Stimulated activated CD4-positive, alpha-beta T cell treated with anti-CD3 and anti-CD28 coated beads, TNF-alpha, amount 100 ng/mL, for 48 hours (primary cell): ENCODE measurements at places on chromosomes 16 and 17.

- no peak for DNase-seq
These were observed 70.9 kb downstream of the GNAO1 start for GRCh38 chr16:56262148-56262547.

GRCh38 chr17:20996724-20997615 is 45.8 kb downstream of the USP22 start:
- DNase-seq, result no peak

- DNase-seq, result no peak
These were observed 169.8 kb downstream of the PITPNC1 start for GRCh38 chr17:67546578-67547527.

DNA sequence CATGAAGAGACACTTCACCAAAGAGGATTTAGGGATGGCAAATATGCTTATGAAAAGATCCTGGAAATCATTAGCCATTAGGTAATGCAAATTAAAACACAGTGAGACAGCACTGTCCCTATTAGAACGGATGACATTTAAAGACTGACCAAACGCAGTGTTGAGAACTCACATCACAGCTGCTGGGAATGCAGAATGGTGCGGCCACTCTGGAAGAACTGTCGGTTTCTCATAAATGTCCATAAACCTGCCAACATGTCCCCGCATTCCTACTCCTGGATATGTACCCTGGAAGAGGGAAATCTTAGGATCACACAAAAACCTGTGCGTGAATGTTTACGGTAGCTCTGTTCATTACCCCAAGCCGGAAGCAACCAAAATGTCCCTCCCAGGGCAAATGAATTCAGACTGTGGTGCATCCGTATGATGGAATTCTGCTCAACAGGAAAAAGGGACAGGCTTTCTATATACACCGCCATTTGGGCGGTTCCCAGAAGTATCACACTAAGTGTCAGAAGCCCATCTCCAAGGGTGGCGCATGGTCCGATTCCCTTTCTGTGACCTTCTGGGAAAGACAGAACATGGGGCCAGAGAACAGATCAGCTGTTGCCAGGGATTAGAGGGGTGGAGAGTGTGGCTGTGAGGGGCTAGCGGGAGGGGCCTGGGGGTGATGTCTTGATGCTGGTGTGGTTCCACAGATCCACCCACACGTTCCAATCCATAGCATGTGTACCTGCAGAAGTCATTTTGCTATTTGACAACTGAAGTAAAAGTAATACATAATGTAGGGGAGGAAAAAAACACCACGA is 197.2 kb upstream of the CHMP6 start:
- no peak for DNase-seq

- no peak for DNase-seq
These were observed 109.3 kb downstream of the IRX3 start for GRCh38 chr16:54177052-54177861.

DNA sequence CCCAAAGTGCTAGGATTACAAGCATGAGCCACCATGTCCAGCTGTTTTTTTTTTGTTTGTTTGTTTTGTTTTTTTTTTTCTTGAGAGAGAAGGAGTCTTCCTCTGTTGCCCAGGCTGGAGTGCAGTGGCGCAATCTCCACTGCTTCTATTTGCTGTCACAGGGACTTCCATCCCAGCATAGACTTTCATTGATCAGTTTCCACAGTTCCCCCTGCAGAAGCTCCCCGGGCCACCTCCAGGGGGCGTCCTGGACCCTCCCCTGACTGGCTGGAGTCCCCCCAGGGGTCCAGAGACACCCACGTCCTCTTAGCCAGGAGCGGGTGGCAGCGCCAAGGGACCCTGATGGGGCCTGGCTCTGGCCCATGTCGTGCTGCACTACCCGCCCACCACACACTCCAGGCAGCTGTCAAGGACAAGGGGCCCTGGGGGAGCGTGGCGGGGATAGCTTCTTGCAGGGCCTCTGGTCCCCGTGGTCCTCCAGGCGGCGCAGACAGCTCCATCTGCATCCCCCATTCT is 3.1 kb upstream of the NPW start:
- DNase-seq, result no peak

DNA sequence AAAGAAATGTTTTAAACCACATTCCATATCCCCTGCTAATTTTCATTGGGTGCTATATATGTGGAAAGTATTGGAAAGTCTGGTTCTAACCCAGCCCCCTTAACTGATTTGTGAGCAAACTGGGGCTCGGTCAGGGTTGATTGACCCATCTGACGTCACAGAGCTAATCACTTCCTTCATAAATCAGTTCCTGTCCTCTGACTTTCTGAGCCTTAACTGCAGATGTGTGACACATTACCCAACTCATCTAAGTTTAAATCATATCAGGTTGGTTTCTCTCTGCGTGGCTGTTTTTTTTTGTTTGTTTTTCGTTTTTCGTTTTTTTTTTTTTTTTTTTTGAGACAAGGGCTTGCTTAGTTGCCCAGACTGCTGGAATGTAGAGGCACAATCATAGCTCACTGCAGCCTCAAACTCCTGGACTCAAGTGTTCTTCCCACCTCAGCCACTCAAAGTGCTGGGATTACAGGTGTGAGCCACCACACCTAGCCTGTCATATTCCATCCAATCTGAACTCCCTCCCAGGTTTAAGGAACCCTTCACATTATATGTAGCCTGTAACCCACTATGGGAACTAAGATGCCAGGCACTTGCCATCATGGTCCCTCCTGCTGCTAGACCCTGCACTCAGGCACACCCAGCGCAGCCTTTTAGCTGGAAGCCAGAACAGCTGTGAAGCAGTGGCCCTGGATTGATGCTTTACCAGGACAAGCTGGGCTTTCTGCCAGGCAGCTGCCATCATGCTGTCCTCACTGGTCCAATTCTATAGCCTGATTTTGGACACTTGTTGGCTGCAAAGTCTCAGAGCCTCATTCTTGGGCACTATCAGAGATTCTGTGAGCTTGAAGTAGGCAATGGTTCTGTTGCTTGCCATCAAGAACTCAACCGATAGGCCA is 6.9 kb upstream of the BPTF start:
- DNase-seq, result no peak

GRCh38 chr17:2693561-2694380 is 17.8 kb downstream of the CLUH start:
- no peak for DNase-seq

DNA sequence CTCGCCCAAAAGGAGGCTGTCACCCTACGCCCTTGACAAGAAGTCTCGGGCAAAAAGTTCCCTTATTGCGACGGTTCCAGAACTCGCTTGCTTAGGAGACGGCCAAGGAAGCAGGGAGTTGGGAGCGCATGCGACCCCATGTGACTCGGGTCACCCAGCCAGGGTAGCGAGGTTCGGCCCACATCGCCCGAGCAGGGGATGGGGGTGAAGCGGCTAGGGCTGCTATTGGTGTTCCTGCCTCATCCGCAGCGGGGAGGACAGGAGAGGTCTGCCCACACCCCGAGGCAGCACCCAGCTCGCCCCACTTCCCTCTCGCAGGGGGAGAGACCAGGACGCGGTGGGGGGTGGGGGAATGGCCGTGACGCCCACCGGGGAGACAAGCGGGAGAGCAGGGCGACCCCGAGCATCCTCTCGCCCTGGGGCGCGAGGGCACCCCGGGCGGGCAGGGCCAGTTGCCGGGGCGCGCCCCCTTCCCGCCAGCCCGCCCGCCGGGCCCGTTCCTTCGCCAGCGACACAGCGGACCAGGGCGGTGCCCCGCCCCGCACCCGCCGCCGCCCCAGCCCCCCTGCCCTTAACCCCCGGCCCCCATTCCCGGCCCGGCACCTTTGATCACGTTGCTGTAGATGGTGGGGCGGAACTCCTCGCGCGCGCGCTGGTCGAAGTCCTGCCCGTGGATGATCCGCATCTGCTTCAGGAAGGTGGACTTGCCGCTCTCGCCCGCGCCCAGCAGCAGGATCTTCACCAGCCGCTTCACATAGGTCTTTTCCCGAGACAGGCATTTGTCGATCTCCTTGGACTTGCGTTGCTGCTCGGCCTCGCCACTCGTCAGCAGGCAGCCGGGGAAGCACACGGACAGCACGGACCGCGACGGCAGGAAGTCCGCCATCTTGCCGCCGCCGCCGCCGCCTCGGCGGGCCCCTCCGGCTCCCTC is 567 bp downstream of the GNA13 start:
- peak; percentile 44 for DNase-seq

GRCh38 chr16:66948134-66948836 is 12.8 kb upstream of the CES3 start:
- DNase-seq, result no peak

DNA sequence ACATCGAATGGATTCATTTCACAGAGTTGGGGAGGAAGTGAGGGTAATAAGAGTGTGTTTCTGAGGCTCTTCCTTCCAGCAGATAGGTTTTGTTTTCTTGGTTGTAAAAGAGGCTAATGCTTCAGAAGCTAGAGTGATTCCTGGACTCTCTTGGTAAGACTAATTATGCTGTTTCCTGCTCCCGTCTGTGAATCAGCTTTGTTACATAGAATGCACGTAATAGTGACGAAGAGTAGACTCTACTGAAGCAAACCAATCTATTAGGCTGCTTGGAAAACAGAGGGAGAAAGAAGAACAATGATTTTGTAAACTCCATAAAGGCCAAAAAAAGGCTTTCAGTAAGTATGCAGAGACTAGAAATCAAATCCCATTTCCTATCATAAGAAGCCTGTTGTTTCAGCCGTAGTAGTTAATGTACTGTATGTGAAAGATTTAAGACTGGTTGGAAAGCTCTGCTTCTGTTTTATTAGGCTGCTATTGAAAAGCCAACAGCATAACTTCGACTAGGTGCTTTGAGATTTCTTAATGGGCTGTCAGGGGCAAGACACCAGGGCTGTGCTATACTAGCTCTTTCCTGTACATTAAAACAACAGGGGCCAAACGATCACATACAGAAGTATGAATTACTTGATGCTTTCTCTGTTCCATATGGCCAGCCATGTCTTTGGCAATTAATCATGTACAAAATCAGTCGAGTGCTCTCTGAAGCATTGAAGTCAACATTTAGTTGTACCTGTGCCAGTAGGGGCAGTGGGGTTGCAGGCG is 219.0 kb downstream of the FTO start:
- DNase-seq, result no peak

DNA sequence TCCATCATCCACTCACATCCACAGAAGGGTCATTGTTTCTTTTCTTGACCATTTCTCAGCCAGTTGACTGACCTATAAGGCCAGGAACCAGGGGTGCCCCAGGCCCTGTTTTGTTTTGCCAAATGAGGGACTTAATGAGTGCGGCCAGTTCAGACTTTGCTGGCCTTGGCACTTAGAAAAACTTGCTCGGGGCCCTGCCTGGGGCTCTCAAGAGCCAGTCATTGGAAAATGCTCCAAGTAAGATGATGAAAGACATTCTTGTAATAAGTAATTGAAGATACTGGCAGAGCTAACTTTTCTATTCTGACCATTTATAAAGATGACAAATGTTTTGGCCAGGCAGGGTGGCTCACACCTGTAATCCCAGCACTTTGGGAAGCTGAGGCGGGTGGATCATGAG is 29.0 kb upstream of the CLEC18B start:
- DNase-seq, result no peak
